Activated CD4-positive, alpha-beta T cell treated with anti-CD3 and anti-CD28 coated beads, Interleukin-2, Interleukin-4, amounts not matched to agents 100 ng/mL and 50 ng/mL, durations not matched to agents 16 hours and 8 hours (primary cell): ENCODE measurements at places on chromosomes 12 and 14.

DNA sequence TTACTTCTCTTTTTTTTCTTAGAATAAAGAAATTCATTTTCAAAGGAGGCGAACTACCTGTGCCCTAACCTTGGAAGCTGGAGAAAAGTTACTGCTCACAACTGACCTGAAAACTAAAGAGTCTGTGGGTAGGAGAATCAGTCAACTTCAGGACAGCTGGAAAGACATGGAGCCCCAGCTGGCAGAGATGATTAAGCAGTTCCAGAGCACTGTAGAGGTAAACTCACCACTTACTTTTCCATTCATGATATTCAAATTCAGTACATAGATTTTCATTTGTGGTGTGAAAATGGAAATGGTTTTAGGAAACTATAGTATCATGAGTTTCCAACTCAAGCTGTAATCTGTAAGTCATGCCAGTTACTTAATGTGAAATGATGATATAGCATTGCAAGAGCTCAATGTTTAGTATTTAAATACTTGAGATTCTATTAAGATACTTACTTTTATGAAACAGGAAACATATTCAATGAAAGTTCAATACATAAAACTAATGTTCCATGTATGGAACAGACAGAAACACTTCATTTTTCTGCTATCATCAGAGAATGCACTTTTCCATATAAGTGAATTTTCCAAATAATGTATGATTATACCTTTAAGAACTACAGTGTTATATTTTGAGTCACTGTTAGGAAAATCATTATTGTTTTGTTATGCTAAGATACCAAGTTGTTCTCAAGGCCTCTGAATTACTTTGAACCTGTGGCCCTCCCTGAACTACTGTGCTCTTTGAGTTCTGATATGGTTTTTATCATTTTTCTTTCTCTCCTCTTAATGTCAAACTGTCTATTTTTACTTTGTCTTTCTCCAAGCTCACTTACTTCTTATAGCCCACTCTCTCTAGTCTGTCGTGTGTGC is 119.0 kb downstream of the ESR2 start:
- DNase-seq, result no peak

GRCh38 chr12:109763201-109763841 is 49.7 kb downstream of the FAM222A start:
- peak; percentile 73 for DNase-seq

DNA sequence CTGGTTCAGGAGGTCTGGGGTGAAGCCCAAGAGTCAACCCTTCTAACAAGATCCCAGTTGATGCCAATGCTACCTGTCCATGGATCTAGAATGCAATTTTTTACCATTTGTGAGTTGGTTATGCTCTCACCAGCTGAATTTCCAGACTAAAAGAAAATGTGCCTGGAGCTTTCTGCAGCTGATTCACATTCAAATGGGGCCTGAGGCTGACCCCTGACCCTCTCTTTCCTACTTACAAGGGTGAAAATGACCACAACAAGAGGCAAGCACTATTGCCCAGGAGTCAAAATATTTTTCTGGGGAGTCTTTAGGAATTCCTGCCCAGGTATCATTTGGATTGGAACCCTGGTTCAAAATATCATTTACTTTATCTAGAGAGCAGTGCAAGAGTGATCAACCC is 159.1 kb downstream of the SAMD4A start:
- no peak for DNase-seq

DNA sequence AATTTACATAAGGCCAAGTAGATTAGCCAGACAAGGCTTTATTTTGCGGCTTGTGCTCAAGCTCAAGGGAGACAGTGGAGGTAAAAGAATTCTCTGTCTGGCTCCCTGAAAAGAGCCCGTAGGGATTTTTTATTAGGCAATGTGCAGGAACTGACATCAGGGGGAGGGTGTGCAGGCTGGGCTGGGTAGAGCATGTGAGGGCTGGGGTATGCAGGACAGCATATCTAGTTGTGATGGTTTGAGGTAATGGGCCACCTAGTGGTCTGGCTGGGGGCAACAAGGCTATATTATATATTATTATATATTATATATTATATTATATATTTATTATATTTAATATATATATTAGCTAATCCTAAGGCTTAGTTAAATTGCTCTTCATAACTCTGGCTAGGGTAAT is 102.1 kb downstream of the TMEM117 start:
- no peak for DNase-seq
